ENCODE measurements at places on chromosomes 2 and 18.

DNA sequence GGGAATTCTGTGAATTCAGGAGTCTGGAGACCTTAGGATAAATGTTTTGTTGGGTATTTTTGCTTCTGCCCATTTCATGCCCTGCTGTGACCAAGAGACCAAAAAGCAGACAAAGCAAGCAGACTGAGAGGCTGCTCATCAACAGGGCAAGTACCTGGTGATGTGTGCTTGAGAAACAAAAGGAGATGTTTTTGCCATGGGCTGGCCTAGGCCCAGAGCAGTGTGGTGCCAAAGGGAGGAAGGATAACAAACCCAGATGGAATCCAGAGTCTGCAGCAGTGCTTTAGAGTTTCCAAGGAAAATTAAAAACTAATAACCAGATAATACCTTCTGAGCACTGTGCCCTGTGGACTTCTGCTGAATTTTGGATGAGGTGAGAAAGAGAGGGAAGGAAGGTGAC is 538.4 kb downstream of the STK39 start:
- no peak for DNase-seq

- DNase-seq: no peak
Observed at GRCh38 chr2:44191739-44192138, 23.1 kb downstream of the PPM1B start.

DNA sequence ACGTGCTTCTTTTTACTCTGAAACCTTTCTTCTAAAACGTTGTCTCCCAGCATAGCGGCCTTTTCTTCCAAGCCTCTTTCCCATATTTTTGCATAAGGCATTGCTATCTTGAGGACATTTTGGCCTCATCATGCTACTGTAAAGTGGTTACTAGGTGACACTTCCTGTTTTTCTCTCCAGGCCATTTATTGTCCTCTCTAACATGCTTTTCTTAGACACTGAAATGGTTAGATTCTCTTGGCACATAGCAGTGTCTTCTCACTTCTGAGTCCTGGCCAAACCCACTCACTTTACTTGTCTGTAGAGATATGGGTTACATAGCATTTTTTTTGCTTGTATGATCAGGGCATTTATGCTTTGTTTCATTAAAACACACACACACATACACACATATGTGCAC is 50.1 kb upstream of the KCNH7 start:
- no peak for DNase-seq

DNA sequence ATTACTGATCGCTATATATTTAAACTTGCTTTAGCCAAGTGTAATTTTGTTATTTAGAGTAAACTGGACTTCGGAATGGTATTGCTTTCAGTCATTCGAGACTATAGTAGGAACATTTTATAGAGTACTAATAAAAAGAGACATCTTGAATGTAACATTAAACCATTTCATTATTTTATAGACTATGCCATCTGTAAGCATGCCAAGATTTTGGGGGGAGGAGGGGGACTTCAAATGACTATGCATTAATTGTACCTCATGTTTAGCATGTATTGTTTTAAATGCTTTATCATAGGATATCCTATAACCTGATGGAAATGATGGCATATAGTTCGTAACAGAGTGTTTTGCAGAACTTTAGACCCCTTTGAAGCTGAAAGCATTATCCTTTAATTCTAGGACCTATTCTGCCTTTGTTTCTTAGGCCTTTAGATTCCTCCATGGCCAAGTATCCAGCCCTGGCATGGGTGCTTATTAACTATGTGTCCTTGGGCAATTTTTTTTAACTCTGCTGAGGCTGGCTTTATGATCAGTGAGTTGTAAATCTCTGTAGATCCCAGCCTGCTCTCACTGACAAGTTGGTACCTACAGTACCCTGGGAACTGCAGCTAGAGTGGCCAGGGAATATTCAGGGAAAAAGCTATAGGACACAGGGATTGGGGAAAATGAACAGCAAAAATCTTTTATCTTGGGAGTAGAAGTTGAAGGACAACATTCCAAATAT is 93.4 kb downstream of the PARD3B start:
- DNase-seq: no peak

GRCh38 chr18:9992300-9992972 is 78.6 kb downstream of the VAPA start:
- no peak for DNase-seq
